ENCODE measurements at places on chromosomes 3 and 15.

GRCh38 chr3:31227131-31227562 lies 305.6 kb upstream of the STT3B start:
- no peak for DNase-seq

DNA sequence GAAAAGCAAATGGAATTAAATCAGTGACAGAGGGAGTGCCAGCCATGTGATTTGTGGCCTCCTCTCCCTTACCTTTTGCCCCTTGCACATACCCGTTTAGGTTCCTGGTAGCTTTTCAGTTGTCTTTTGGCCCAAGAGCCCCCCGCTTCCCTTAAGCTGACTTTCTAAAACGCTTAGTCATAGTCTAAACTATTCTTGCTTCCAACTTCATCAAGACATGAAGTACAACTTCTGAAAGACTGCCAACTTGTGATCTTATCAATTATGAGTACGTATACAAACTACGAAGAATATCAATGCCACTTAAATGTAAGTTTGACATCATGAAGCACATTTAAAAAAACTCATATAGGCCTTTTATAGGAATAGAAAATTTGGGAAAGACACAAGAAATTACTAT lies 61.9 kb downstream of the EIF3J start:
- DNase-seq: no peak

- no peak for DNase-seq
These were observed 4.3 kb downstream of the ARHGEF26 start for GRCh38 chr3:154125378-154126030.

DNA sequence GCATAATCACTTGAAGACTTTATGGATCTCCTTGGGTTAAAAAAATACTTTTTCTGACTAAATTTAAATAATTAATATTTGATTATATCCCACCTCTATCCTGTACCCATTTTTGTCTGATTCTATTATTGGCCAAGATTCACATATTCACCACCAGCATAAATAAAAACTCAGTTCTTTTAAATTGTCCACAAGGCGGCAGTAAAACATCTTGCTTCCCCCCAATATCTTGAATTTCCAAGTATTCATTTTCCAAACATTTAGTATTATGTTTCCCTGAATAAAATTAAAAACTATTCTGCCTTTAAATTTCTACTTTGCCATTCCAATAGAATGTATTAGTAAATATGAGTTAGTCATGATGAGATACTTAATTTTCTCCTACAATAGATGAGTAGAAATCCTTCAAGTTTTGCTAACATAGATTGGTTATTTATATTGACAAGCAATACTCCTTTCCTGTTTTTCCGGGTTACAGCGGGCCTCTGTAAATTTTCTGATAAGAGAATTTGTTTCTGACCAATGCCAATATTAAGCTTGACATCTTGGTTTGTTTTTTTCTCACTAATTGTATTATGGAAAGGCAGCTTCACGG lies 218.7 kb upstream of the MDFIC2 start:
- DNase-seq: no peak

DNA sequence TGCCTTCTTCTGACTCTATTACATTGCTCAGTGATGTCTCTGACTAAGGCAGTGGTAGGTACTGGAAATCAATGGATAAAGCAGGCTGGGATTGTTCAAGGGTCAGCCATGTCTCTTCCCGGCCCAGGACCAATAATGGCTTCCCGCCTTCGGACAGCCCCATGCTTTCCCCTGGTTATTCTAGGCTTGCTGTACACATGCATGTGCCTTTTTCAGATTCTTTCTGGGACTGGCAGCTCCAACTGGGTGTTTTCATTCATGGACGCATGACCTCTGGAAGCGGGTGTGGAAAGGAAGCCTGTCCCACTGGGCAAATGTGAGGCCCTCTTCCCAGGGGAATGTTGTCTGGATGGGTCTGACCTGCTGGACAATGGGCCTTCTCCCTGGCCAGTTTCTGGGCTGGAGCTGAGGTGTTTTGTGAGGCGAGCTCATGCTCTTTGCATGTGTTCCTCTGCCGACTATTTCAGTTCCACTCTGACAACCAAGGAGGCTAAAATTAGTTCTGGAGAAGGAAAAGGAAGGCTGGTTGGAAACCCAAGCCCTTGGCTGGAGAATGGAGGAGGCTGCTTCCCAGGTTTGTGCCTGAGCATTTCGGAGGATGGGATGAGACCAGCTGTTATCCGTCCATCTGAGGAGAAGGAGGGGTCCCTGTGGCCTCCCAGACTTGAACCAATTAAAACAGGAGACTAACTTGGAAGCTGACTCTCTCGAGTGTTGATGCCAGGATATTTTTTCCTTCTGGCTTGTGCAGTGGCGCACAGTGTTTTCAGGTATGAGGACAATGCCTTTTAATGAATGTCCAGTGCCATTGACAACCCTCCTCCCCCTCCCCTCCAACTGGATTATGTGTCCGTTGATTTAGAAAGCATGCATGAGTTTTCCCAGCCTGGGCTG lies 6.9 kb downstream of the ACVR2B start:
- no peak for DNase-seq

- no peak for DNase-seq
These were observed 13.5 kb upstream of the MECOM start for GRCh38 chr3:169676925-169677537.

GRCh38 chr3:43747641-43748040 lies 56.9 kb downstream of the ABHD5 start:
- DNase-seq: no peak

- DNase-seq: no peak
These were observed 93.0 kb upstream of the LYSMD4 start for GRCh38 chr15:99826157-99826780.

GRCh38 chr3:26587571-26587970 lies 35.0 kb upstream of the LRRC3B start:
- no peak for DNase-seq

DNA sequence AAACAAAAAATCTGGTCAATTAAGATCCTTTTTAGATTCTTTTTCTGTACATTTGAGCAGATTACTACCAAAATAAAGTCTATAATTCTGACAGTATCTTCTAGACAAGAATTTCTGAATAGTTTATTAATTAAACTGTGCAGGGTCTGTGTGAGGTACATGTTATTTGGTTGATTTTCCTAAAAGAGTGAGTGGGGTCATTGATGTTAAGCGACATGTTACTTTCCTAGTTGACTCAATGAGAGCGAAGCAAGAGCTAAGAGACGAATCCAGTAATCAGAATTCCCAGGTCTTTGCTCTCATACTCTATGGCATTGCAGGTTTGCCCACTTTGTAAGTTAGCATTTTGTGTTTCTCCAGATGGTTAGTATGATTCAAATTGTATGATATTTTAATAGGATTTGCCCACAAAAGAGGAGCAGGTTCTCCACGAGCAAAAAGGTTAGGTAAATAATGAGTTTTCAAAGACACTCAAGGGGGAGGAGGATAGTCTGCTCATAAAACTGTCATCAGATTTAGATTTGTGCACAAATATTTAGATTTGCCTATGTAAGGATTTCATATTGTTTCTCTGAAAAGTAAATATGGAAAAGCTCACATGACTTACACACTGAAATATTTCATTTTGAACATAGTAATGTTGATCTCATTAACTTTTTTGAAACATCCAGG lies 217.2 kb upstream of the CGNL1 start:
- no peak for DNase-seq

- DNase-seq: no peak
These were observed 34.7 kb downstream of the LMLN start for GRCh38 chr3:197994736-197995135.

GRCh38 chr3:179234199-179234598 lies 16.7 kb downstream of the KCNMB3 start:
- DNase-seq: no peak

All from thoracic aorta (tissue), 2 donors.